ENCODE measurements at places on chromosomes 11 and 22.

DNA sequence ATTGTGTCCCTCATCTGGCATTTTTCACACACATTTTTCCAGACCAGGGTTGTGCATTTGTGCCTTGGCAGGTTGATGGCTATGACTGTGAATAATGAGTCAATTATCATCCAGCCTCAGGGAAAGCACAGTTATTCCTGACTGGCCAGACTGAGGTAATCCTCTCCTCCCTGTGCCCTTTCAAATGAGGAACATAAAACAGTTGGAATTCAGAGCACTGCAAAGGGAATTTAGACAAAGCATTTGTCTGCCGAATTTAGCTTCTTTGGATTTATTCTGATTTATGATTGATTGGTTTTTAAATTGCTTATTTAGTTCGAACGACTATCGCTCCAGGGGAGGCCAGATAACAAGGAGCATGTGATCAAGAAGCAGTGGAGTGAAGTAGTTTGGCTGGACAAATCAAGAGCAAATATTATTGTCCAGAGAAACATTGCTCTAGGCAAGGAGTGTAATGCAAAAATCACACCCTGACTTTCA, 30.8 kb upstream of the RAG2 start:
- no peak for DNase-seq

- no peak for DNase-seq
Measured at GRCh38 chr11:27280140-27280539, 82.9 kb downstream of the CCDC34 start.

DNA sequence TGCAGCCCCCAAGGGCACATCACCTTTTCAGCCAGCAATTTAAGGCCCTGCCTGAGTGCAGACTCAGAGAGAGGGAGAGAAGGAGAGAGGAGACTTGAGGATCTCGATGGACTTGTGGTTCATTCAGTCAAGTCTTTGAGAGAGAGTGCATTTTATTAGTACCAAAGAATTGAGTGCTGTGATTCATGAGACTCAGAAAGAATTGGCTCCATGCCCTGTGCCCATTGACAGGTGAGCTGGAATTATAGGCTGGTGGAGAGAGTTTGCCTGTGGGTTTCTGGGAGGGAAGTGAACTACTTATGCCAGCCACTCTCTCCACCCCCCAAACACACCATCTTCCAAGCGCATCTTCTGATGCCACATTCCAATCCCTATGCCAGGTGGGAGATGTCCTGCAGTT, 236.8 kb downstream of the MN1 start:
- no peak for DNase-seq

DNA sequence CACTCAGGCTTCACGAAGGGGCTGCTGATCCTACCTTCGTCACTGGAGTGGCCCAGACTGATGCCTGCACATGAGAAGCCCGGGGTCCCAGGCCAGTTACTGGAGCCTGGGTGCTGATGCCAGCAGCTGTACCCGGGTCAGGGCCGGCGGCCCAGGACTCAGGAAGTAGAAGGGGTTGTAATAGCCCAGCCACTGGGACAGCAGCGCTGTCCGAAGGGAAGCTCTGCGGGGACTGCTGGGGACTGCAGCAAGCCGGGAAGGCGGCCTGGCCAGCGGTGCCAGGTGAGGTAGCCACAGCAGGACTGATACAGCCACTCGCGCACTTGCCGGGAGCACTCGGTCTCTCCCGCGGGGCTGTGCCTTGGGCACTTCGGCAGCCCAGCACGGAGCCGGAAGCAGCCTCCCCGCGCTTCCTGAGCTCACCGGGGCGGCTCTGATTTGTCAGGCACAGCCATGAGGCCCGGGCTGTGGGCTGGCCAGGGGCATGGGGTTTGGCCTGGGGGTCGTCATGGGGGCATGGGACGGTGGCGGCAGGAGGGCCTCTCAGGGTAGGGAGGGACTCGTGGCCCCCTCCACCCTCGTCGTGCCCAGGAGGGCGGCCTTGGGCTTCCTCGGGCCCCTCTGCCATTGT, 13.9 kb upstream of the OR8K1 start:
- no peak for DNase-seq

- no peak for DNase-seq
Measured at GRCh38 chr22:36100134-36100824, 60.3 kb downstream of the APOL3 start.

DNA sequence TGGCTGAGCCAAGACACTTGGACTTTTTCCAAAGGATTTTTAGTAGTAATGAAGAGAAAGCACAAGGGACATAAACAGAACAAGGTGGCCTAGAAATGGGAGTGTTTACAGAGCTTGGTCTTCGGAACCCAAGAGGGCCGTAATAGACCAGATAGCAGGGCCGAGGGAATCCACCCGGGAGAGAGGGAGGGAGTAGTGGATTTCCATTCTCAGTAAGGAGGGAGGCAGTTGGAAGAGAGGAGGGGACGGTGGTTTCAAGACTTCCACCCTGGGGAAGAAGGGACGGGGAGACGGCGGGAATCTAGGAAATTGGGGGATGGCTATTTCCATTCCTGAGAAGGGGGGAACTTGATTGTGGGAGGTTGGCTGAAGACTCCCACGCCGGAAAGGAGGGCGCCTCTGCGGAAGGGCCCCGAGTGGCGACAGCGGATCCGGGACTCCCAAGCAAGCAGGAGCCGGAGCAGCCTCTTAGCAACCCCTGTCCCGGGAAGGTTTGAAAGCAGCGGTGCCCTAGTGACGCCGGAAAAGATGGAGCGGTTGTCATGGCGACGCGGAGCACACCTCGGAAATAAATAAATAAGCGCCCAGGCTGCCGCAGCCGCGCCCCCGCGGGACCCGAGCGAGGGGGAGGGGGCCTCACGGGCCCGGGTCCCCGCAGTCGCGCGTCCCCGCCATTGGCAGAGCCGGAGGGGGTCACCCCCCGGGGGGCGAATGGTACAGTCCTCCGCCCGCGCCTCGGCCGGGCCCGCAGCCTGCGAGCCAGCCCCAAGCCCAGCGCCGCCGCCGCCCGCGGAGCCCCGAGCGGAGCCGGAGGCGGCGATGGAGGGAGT, 31.6 kb downstream of the EIF3F start:
- DNase-seq, result no peak

GRCh38 chr22:44752285-44753188, at the start of gene ARHGAP8:
Gene ARHGAP8 (plus strand): TSS chr22:44752575. CDS start chr22:44786528, 33,953 bp downstream.
- DNase-seq, result peak; percentile 70

GRCh38 chr11:122755409-122755808, 82.9 kb upstream of the CRTAM start:
- no peak for DNase-seq

DNA sequence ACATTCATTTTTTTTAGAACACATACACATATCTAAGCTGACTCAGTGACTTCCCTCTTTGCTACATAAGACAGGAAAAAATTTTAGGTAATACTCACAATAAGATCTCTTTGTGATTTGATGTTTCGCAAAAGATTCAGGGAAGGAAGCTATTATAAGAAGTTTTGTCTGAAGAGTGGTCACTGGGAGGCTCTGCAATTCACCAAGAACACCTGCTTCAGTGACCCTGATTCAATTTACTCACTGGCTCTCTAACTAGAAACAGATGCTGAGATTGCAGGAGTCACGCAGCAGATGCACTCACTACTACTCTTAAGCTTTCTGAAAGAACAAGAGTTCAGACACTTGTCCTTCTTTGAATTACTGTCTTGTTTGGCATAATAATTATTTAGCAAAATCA, 193.6 kb upstream of the DDI1 start:
- no peak for DNase-seq

GRCh38 chr11:110984693-110985092, 260.8 kb upstream of the POU2AF2 start:
- no peak for DNase-seq

DNA sequence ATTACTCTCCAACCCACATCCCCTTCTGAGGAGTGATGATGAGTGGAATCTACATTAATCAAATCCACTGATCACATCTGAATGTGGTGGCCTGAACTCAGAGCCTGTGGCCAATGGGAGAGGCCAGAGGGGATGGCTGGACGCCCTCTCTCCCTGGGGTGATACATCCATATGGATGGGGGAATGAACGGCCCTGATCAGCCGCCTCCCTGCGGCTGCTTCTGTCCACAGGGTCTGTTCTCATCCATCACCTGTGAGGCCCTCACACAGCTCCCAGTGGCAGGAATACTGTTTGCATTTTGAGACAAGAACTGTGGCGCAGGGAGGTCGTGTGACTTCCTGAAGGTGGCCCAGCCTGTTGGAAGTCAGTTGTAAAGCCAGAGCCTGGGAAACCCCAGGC, 78.3 kb upstream of the SHISAL1 start:
- DNase-seq, result peak; percentile 22

DNA sequence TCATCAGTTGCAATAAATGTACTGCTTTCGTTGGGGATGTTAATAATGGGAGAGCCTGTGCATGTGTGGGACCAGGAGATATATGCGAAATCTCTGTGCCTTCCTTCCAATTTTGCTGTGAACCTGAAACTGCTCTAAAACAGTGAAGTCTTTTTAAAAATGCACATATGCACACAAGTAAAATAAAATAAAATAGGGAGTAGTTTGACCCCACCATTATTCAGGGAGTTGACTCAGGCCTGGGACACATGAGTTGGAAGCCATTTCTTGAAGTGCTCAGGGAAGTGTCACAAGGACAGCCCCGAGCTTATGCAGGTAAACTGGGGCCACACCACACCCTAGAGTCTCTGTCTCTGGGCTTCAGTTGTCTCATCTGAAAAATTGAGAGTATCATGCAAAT, 183.1 kb upstream of the POU2AF2 start:
- no peak for DNase-seq

DNA sequence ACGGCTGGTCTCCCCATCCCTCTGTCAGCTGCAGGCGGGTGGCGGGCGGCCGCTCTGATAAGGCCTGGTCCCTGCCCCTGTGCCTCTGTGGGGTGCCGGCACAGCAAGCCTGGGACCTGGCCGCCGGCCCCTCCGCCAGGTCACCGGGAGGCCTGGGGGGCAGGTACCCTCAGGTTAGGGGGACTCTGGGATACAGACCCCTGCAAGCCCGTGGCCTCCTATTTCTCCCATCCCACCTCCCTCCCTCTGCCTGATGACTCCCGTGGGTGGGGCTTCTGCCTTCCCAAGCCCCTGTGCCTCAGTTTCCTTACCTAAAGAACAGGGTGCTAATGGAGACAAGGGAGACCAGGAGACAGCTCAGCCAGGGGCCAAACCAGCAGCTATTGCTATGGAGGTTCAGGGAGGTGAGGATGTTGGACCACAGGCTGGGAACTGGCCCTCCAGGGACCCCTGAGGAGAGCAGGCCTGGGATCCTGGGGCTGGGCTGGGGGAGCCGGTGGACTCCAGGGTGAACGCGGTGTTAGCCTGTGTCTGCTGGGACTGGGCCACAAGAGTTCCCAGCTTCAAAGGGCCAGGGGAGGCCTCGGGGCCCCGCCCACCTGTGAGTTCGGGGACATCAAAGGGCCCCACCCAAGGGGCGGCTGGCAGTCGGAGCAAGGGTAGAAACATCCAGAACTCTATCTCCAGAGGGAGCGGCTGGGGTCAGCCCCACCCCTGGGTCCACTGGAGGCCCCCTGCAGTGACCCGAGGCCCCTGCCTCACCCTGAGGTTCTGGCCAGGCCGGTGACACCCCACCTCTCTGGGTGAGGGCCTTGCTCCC, 32.0 kb upstream of the TH start:
- no peak for DNase-seq

DNA sequence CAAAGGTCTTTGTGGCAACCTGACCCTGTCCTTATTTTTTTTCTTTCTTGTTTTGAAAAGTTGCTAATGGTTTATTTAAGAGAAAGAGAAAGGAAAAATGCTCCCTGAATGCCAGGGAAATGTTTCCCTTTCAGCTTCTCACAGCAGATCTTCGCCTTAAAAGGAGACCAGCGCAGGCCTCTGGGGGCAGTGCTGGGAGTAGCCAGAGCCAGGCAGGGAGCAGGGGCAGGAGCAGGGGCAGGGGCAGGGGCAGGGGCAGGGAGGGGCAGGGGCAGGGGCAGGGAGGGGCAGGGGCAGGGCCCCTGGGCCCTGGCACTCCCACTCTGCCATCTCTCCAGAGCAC, 5.1 kb downstream of the MOB2 start:
- no peak for DNase-seq

DNA sequence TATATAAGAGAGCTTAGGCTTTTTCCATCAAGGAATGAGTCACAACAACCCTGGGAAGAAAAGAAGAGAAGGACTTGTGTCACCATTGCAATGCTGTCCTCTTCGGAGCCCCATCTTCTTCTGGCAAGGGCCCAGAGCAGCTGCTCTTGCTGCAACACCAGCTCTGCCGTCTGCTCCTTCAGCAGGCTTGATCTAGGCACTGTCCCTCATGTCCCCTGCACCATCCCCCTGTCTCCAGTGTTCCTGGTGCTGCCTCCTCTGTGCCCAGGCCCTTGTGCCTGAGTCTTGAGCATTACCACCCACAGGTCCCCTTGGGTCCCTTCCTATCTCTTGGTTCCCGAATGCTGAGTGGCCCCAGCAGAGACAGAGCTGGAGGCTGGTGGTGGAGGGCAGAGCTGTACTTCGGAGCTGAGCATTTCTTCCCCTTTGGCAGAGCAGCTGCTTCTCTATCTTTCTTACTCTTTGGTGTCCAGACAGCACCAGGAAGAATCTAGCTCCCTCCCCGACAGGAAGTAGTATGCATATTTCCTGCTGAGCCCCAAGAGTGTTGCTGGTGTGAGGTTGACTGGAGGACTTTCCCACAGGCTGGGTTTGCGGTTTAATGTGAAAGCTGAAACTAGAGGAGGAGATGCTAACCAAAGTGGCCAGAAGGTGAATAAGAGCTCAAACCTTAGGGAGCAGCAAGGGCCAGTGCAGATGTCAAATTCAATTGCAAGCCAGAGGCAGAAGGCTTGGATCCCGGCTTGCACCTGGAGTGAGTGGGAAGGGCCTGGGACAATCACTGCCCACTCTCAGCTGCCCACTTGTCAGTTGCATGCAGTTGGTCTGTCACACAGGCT, 27.8 kb downstream of the WEE1 start:
- peak; percentile 84 for DNase-seq

GRCh38 chr11:19959648-19960059, 200.6 kb downstream of the DBX1 start:
- DNase-seq, result no peak

DNA sequence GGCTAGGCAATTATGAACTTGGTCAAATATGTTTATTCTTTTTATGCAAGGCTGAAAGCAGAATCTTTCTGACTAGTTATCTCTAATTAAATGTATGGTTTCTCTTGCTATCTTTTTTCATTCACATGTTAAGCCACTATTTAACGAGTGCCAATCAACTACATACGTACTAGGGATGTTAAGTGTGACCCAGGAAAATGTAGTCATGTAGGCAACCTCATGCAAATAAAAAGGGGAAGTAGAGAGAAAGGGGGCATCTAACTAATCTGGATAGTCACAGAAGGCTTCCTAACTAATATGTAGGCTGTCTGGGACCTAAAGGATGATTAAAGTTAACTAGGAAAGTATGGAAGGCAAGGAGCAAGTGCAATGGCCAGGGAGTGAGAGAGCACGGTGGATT, 23.5 kb downstream of the TBRG1 start:
- DNase-seq, result no peak

GRCh38 chr11:62882431-62882749, 1.7 kb downstream of the SLC3A2 start:
- no peak for DNase-seq

GRCh38 chr11:60699936-60700335, 524 bp downstream of the MS4A8 start:
- no peak for DNase-seq

- no peak for DNase-seq
Measured at GRCh38 chr22:20834206-20834605, 24.4 kb downstream of the PI4KA start.

Data from PC-9 (cell line).